Stimulated activated CD8-positive, alpha-beta memory T cell treated with anti-CD3 and anti-CD28 coated beads, Interleukin-2, amount 100 ng/mL, for 1 hour (primary cell): ENCODE measurements at places on chromosomes 4 and X.

DNA sequence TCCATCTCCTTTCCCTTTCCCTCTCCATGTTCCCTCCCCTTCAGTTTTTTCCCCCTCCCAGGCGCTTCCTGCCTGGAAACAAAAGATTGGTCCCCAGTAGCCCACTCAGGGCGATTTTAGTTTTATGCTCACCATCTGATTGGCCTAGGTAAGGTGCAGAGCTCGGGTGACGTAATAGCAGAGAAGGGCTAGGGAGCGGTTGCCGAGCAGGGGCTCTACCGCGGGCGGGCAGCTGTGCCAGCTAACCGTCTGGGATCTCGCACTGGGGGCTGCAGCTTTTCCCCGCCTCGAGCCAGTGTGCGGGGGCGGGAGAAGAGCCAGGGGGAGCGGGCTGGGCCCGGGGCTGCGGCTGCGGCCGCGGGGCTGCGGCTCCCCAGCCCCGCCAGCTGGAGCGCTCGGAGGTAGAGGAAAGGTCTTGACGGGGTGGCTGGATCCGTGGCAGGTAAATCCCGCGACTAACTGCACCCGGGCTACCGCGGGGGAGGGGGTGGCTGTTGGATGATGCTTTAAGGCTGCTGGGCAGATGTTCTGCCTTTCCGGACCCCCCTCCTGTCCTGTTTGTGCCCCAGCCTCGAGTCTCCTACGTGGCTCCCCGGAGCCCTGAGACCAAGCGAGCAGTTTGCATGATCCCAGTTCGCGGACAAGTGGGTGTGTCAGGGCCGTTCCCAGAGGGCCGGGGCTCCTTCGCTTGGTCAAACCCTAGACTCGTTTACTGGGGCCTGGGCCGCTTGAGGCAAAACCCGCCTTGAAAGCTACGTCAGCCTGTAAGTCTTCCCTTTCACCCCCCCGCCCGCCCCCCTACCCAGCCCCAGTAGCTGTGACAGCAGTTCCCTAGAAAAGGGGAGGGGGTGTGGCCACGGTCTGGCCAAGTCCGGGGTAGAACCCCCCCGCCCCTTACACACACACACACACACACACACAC lies at the start of gene PAK3:
TSS of gene PAK3 (plus strand) at position 218 of the 922 bp plus-strand sequence. CDS start 26,913 bp downstream, outside the sequence.
- no peak for DNase-seq

DNA sequence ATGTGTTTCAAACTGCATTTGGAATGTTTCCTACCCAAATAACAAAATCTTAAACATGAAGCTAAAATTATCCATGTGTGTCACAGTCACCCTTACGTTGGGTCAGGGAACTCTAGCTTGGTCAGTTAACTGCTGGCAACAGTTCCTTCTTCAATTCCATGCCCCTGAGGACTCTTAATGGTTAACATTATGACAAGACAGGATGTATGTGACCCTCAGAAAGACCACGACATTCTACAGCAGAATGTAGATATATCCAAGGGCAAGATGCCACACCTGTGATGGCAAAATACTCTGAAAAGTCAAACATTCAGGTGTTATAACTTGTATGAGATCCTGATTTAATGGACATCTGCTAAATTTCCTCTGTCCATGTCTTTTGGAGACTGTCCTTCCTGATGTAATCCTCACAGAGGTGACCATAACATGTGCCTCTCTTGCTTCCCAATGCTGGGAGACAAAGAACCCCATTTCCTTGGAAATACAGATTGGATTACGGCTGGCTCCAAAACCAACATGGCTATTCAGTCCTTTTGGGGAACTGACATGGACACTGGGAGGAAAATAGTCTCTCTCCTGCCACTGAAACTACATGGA lies 39.1 kb downstream of the YTHDC1 start:
- no peak for DNase-seq

- DNase-seq: no peak
These were observed 58.0 kb downstream of the RHOH start for GRCh38 chr4:40254608-40255392.

- no peak for DNase-seq
These were observed 27.9 kb upstream of the PAPSS1 start for GRCh38 chr4:107747748-107748486.

DNA sequence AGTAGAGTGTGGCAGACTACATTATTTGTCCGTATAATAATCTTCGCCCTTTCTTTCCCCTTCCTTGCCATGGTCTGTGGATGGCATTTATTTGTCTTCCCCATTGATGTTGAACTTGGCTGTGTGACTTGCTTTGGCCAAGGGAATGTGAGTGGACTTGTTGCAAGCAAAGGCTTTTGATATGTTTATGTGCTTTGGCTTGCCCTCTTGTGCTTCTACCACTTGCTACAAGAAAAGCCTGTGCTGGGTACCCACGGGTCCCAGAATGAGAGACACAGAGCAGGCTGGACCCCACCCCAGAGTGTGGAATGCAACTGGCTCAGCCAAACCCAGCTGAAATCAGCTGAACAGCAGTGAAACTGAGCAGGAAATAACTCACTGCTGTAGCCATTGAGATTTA lies 63.0 kb downstream of the FAM184B start:
- DNase-seq: no peak
